ENCODE measurements at places on chromosomes 5 and 9.

DNA sequence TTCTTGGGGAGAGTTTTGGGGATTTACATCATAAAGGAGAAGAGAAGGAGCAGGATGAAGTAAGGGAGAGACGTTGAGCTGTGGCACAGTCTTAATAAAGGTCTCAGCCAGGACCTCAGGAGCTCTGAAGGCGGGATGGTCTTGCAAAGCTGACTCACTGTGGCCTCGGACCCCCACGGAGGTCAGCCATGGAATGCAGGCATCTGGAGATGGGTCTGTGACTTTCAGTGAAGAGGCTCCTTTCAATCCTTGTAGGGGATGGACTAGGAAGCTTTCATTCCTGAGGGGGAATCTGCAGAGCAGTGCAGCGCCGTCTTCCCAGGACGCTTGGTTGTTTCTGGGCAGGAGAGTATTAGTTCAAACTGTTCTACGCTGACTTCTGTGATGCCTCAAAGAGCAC is 65.7 kb upstream of the BASP1 start:
- no peak for DNase-seq

- DNase-seq = no peak
These were observed 194.9 kb upstream of the ZNF608 start for GRCh38 chr5:124941051-124942049.

DNA sequence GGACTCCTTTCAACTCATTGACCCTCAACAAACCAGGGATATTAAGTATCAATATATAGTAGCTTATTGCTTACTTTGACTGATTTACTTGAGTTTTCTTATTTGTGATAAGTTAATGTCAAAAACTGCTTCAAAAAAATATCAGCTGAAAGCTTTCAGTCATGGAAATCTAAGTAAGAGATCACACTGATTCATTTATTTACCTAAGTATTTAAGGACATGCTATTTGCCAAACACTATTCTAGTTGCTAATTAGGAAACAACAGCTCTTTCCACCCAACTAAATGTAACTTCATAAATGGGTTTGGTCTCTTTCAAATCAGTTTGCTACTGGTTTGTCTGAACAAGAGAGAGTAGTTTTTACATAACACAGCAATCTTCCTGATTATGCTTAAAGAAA is 48.2 kb downstream of the CHD1 start:
- DNase-seq = no peak

GRCh38 chr5:68662804-68663307 is 431.0 kb upstream of the SLC30A5 start:
- DNase-seq = no peak

- no peak for DNase-seq
These were observed 17.0 kb downstream of the IARS1 start for GRCh38 chr9:92276331-92277032.

- no peak for DNase-seq
These were observed 6.2 kb upstream of the ST6GALNAC4 start for GRCh38 chr9:127923046-127923445.

GRCh38 chr5:73617510-73618279 is 8.3 kb upstream of the ARHGEF28 start:
- no peak for DNase-seq

DNA sequence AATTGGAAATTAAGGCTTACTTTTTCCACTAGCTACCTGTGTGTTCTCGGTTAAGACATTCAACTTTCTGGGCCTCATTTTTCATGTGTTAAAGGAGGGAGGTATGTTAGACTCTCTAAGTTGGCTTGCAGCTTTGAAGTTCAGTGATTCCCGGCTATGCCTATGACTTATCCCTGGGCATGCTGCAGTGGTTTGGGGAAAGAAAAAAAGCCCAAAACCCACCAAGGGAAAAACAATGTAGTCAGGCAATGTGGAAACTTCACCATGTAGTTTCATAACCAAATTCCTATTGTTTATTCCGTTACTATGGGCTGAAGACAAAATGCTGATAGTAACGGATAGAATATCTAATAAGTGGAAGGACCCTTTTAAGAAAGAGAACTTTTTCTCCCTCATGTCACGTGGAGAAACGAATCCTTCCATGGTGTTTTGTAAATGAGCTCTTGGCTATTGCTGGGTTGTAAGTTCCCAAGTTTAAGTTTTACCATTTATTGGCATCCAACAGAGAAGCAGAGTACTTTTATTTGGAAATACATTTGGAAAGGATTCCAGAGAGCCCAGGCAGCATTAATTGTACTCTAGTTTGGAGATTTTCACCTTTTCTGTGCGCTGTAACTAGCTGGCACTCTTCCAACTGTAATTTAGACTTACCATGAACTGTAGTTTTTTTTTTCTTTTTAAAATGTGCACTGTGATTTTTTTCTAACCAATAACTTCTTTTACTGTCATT is 84.9 kb upstream of the MPDZ start:
- no peak for DNase-seq

DNA sequence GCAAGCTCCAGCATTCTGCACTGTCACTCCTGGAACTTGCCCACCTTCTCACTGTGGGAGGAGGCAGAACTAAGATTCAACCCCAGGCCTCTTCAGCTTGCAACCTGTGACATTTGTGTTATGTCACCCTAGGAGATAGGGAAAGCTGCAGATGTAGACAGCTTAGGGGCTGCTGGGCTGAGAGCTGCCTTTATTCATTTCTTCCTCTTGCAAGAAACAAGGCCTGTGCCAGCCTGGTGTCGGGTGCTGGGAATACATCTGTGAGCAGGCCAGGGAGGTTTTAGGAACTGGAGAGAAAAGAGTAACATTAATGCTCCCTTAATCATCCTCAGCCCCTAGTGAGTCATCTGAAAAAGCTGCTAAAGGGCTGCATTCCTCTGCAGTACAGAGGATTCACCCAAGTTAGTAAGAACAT is 101.8 kb downstream of the FGF18 start:
- no peak for DNase-seq

DNA sequence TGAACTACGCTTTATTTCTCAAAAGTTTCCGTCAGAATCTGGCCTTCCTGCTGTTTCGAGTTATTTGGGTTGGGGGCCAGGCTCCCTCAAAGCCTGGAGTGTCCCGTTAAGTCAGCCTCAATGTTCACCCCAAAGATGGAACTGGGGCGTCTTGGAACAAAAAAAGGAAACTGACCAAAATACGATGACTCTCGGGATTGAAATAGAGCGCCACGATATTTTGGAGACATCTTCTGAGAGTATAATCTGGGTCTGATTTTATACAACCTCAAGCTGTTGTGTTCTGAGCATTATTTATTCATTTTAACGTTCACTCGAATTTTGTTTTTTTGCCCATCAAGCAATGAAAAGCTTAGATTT is 28.1 kb downstream of the TLX3 start:
- DNase-seq = no peak

DNA sequence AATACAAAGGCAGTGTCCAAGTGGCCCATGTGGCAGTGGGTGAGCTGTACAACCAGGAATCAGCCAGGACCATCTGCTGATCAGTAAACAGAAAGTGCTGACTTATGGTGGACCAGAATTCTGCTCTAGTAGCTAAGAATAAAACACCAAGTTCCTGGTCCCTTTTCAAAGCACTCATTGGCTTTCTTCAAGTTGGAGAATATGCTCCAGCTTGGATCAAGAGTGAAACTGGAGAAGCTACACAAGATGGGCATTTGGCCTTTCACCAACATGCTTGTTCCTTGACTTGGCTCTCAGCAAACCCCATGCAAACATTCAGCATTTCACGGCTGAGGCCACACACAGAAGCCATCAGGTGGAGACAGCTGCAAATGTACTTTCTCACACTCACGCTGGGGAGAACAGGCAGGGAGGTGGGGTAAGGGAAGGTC is 32.1 kb downstream of the MARCHF3 start:
- no peak for DNase-seq

GRCh38 chr5:54742417-54742891 is 224.9 kb downstream of the SNX18 start:
- no peak for DNase-seq

Measured in stimulated activated CD8-positive, alpha-beta memory T cell treated with anti-CD3 and anti-CD28 coated beads, Interleukin-15, amount 100 ng/mL, for 48 hours (primary cell).